ENCODE measurements at places on chromosomes 4 and X. TPM values are rescaled to one million over a fixed set of nuclear protein-coding genes. Genes with fewer than 3 reads are reported as not detected.

PRDM8 gene
- 11.9 TPM for total RNA-seq

RPGR gene
- total RNA-seq, result 3.9 TPM

NXF2 gene
- not detected for total RNA-seq

HOPX gene
- 2.2 TPM for total RNA-seq

CXXC4 gene
- 6.8 TPM for total RNA-seq

SCML2 gene
- 0.88 TPM for total RNA-seq

ZCCHC18 gene
- total RNA-seq, result 0.24 TPM

GIMD1 gene
- not detected for total RNA-seq

DUSP21 gene
- total RNA-seq, result not detected
